ENCODE measurements at places on chromosomes 13 and 19. TPM values are rescaled to one million over a fixed set of nuclear protein-coding genes. Genes with fewer than 3 reads are reported as not detected.

DNA sequence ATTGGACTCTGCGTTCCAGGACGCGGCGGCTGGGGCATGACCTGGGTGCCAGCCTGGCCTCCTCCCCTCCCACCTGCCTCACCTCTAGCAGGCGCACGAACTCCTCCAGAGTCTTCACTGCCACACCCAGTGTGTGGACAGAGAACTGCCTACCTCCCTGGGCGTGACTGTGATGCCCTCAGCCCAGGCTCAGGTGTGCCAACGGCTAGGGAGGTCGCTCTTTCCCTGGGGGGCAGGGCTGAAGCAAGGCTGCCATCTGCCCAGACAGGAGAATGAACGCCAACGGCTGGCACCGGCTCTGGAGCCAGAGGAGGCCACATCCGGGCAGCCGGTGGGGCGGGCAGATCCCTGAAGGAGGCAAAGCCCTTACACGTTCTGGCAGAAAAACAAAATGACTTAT, 11.3 kb downstream of the NANOS3 start:
- H3K4me3 ChIP-seq: no peak overlapping the region
- no peak overlapping the region for H3K27ac ChIP-seq
- no peaks in the 10 kb centered on the region for H3K27me3 ChIP-seq
- H3K4me1 ChIP-seq: peaks cover 5% of the 10 kb centered on the region
- no peaks in the 10 kb centered on the region for H3K36me3 ChIP-seq
- DNase-seq: no peak

DNA sequence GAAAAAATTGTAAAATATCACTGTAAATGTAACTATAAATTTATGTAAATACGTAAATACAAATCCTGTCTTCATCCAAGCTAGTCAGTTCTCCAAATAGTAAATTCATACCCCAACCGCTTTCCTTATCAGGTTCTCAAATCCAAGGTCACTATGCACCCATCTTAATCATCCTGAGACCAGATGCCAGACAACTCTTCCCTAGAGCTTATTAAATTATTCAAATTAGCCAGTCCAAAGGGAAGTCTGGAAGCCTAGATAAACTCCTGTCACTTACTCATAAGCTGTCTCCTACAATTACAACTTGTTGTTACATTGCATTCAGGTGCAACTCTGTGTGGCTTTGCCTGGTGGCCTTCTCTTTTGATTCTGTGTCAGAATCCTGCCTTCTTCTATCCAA, 836.1 kb upstream of the PCDH20 start:
- no peaks in the 10 kb centered on the region for H3K4me1 ChIP-seq
- H3K4me3 ChIP-seq: no peak overlapping the region
- no peaks in the 10 kb centered on the region for H3K36me3 ChIP-seq
- no peak overlapping the region for H3K27ac ChIP-seq

- no peak overlapping the region for H3K27ac ChIP-seq
- DNase-seq: peak; percentile 38
- no peaks in the 10 kb centered on the region for H3K36me3 ChIP-seq
- no peak overlapping the region for H3K4me3 ChIP-seq
These were observed 113.3 kb downstream of the RAB20 start for GRCh38 chr13:110448230-110448629.

GRCh38 chr19:48502350-48503018, 9.2 kb downstream of the LMTK3 start:
- no peaks in the 10 kb centered on the region for H3K36me3 ChIP-seq
- peaks cover 26% of the 10 kb centered on the region for H3K27me3 ChIP-seq
- no peak for DNase-seq
- H3K4me3 ChIP-seq: no peak overlapping the region
- no peaks in the 10 kb centered on the region for H3K4me1 ChIP-seq

DNA sequence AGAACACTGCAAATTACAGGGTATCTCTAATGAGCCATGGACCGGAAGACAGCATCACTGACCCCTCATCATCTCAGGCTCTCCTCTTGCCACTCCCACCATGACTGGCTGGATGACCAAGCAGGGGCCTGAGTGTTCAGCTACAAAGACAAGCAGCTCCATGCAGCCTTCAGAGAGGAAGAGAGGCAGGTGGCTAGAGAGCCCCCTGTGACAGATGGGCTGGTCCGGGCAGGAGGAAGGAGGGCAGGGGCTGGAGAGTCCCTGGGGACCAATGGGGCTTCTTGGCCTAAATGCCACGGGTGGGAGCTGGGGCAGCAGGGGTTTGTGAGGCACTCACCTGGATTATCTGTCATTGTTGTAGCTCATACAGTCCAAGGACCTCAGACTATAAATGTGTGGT, 12.8 kb upstream of the RASA3 start:
- H3K4me3 ChIP-seq: no peak overlapping the region
- no peak overlapping the region for H3K27ac ChIP-seq
- no peaks in the 10 kb centered on the region for H3K36me3 ChIP-seq
- H3K27me3 ChIP-seq: no peaks in the 10 kb centered on the region
- DNase-seq: no peak

DNA sequence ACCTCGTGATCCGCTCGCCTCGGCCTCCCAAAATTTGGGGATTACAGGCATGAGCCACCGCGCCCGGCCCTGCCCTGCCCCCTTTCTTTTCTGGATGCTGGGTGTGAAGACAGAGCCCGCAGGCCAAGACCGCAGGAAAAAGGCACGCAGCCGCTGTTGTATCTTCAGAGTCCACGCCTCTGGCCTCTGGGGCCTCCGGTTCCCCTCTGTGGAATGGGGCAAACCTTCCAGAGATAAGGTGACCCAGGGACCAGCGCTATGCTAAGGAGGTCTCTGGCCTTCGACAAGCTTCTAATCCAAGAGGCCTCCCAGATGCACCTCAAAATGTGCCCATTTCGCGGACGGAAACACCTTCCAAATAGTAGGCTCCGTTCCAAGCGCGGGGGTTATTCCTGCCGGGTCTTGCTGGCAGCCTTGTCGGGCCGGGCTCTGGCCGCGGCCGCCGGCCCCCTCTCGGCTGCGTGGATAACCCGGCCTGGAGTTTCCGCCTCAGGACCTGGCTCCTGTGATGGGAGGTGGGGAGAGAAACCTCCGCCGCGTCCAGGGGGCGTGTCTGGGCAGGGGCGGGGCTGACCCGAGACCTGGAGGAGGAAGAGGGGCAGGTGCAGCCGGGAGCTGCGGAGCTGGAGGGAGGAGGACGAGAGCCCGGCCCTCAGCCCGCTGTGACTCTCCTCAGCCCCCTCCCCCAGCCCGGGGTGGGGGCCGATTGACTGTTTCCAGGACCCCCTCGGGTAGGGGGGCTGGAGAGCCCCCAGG, 13.1 kb downstream of the TJP3 start:
- no peak overlapping the region for H3K27ac ChIP-seq
- peak; percentile 87 for DNase-seq
- H3K36me3 ChIP-seq: no peaks in the 10 kb centered on the region

GRCh38 chr13:68254151-68254550, 1024.0 kb upstream of the PCDH9 start:
- DNase-seq: no peak
- H3K27ac ChIP-seq: no peak overlapping the region
- H3K27me3 ChIP-seq: no peaks in the 10 kb centered on the region
- H3K4me3 ChIP-seq: no peak overlapping the region

DNA sequence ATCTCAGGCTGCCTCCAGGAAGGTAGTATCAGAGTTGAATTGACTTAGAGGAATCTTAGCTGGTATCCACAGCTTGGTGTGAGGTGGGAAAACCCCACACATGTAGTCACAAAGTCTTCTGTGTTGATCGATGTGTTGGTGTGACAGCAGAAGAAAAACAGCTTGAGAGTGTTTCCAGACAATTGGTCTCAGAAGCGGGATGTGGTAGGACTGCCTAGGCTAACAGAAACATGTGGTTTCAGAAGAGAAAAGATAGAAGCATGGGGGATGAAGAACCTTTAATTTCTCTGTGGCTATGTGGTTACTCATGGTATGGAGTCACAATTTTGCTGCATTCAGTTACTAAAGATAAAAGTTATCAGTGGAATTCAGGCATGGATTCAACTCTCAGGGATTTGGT, 134.7 kb upstream of the SLITRK5 start:
- H3K27me3 ChIP-seq: no peaks in the 10 kb centered on the region
- H3K36me3 ChIP-seq: no peaks in the 10 kb centered on the region
- DNase-seq: no peak

DNA sequence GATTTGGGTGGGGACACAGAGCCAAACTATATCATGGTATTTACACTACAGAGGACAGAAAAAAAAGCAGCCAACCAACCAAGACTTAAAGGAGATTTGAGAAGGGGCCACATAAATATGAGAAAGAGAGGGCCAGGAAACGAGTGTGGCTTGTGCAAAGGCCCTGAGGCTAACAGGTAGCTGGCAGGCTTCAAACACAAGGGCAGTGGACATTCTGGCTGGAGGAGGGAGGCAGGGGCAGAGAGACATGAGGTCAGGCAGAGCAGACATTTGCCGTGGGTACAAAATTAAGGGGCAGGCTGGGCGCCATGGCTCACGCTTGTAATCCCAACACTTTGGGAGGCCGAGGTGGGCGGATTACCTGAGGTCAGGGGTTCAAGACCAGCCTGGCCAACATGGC, 278.7 kb downstream of the FOXO1 start:
- no peaks in the 10 kb centered on the region for H3K4me1 ChIP-seq
- H3K27ac ChIP-seq: no peak overlapping the region
- no peak for DNase-seq

DNA sequence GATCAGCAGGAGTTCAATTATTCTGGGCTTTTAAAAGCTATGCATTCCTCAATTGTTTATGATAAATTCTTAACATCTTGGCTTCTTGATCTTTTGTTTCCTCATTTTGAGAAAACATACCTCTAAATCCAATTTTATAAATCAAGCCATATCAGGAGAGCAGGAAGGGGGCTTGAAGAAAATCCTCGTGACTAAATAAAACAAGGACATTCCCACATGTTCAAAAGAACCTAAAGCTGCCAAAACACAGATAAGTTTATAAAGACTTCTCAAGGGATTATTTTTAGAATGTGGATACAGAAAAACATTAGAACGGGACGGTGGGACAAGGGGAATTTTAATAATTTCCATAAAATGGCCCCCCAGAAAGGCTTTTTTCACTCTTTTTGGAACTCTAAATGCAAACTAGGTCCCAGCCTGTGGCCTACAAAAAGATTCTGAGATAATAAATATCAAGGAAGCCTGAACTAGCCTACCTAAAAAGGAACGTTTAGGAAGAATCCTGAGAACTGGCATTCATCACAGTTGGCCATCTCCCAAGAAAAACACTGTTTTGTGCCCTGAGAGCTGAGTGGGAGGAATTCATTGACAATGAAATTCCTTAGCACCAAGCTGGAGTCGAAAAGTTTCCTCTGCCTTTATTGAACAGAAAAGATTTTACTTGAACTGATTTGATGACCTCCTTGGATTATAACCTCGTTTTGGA, 30.1 kb downstream of the ZAR1L start:
- H3K36me3 ChIP-seq: no peaks in the 10 kb centered on the region
- H3K27me3 ChIP-seq: no peaks in the 10 kb centered on the region
- H3K4me3 ChIP-seq: no peak overlapping the region

DNA sequence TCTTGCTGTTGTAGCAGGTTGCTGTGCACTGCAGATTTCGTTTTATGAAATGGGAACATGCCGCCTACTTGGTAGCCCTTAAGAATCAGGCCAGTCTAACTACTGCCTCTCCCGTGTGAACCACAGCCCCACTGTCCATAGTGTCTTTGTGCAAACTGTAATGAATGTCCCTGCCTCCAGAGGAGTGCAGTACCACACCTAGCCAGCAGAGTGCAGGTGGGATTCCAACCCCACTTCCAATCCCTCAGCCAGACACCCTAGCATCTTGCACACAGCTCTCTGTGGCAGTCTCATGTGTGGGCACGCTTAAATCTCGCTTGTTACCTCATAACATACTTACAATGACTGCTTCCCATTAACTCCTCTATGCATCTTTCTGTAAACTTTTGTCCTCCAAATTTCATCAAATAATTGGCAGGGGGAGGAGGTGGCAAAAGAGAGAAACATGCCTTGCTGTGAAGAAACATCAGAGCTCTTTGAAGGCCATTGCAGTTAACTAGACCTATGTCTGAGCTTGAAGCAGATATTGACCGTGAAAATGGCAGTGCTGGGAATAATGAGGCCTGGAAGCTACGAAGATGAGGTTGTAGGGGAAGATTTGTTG, 47.2 kb downstream of the ZAR1L start:
- no peaks in the 10 kb centered on the region for H3K36me3 ChIP-seq
- peaks cover 6% of the 10 kb centered on the region for H3K4me1 ChIP-seq
- no peak overlapping the region for H3K27ac ChIP-seq
- no peak for DNase-seq

- H3K27ac ChIP-seq: no peak overlapping the region
- peaks cover 6% of the 10 kb centered on the region for H3K4me1 ChIP-seq
- peaks cover 14% of the 10 kb centered on the region for H3K27me3 ChIP-seq
- H3K4me3 ChIP-seq: no peak overlapping the region
- DNase-seq: no peak
- no peaks in the 10 kb centered on the region for H3K36me3 ChIP-seq
These were observed 2.9 kb downstream of the CCDC8 start for GRCh38 chr19:46410205-46411087.

GRCh38 chr13:27280009-27280656, 9.5 kb downstream of the RASL11A start:
- DNase-seq: no peak
- no peaks in the 10 kb centered on the region for H3K27me3 ChIP-seq
- 0 out of 2 replicates have a peak, but pooled peaks cover 5% of the 10 kb centered on the region for H3K4me1 ChIP-seq
- H3K36me3 ChIP-seq: no peaks in the 10 kb centered on the region
- no peak overlapping the region for H3K27ac ChIP-seq
- H3K4me3 ChIP-seq: no peak overlapping the region

GRCh38 chr19:13681509-13681908, 82.8 kb upstream of the MRI1 start:
- no peak overlapping the region for H3K27ac ChIP-seq
- no peaks in the 10 kb centered on the region for H3K4me1 ChIP-seq
- no peaks in the 10 kb centered on the region for H3K27me3 ChIP-seq
- no peak overlapping the region for H3K4me3 ChIP-seq
- peak; percentile 49 for DNase-seq

- no peak overlapping the region for H3K4me3 ChIP-seq
- H3K36me3 ChIP-seq: no peaks in the 10 kb centered on the region
- H3K4me1 ChIP-seq: no peaks in the 10 kb centered on the region
These were observed 7.5 kb upstream of the TSHZ3 start for GRCh38 chr19:31356587-31357314.

DNA sequence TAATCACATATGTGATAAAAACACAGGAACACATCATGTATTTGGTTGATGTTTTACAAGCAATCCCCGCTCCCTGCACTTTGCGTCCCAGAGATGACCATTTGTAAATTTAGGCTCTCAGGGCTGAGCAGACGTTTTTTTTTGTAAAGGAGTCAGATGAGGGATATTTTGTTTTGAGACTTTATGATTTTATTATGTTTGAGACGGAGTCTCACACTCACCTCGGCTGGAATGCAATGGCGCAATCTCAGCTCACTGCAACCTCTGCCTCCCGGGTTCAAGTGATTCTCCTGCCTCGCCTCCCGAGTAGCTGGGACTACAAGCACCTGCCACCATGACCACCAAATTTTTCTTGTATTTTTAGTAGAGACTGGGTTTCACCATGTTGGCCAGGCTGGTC, 1.4 kb downstream of the TLE6 start:
- no peak for DNase-seq
- H3K4me3 ChIP-seq: no peak overlapping the region
- H3K27me3 ChIP-seq: no peaks in the 10 kb centered on the region
- H3K36me3 ChIP-seq: no peaks in the 10 kb centered on the region
- peaks cover 17% of the 10 kb centered on the region for H3K4me1 ChIP-seq

- H3K36me3 ChIP-seq: peaks cover 17% of the 10 kb centered on the region
- DNase-seq: no peak
- peaks cover 15% of the 10 kb centered on the region for H3K4me1 ChIP-seq
- no peak overlapping the region for H3K4me3 ChIP-seq
- no peak overlapping the region for H3K27ac ChIP-seq
- H3K27me3 ChIP-seq: no peaks in the 10 kb centered on the region
These were observed 6.9 kb downstream of the MKNK2 start for GRCh38 chr19:2043961-2044708.

The ZNF570 gene
- total RNA-seq: 5.3 TPM

The CCDC70 gene
- total RNA-seq: not detected

The KIR2DL3 gene
- not detected for total RNA-seq

The TNNI3 gene
- not detected for total RNA-seq

The GPI gene
- total RNA-seq: 196 TPM

The UPF1 gene
- 57.4 TPM for total RNA-seq

The PRRG2 gene
- not detected for total RNA-seq
